ENCODE measurements at places on chromosomes 11 and 22.
A peak's percentile ranks its signal among the peaks of the same experiment; 100 is the strongest.

DNA sequence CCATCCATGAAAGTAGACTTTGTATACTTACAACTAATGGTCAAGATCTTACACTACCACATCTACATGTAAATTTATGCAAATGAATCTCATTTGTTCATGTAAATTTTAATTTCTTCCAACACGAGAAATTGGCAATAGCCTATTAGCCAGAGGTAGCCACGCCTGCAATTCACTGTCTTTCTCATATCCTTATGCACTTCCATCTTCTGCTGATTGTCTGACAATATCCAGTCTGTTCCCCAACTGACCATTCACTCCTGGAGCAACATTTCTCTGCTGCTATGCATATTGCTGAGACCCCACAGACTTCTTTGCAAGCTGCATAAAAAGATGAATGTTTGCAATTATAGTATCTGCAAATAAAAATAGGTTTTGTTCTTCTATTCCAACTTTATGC is 2.5 kb downstream of the NNMT start:
- no peak for DNase-seq

- DNase-seq, result no peak
Observed at GRCh38 chr22:49827853-49828598, at the start of gene BRD1. Gene BRD1, minus strand, starts transcription at chr22:49827873. Its CDS starts 3,556 bp downstream, at chr22:49824317.

- no peak for DNase-seq
Observed at GRCh38 chr22:38879108-38879729, 7.2 kb upstream of the CBX6 start.

GRCh38 chr22:36471341-36471821 is 10.1 kb downstream of the TXN2 start:
- DNase-seq, result no peak

DNA sequence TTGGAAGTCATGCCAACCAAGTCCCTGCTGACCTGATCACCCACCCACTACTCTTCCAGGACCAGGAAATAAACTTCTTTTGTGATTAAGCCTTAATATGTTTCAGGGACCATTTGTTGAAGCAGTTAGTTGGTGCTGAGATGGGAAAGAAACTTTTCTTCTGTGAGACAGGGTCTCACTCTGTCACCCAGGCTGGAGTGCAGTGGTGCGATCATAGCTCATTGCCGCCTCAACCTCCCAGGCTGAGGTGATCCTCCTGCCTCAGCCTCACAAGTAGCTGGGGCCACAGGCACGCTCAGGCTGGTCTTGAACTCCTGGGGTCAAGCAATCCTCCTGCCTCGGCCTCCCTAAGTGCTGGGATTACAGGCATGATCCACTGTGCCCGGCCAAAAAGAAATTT is 10.6 kb downstream of the SUSD2 start:
- DNase-seq, result no peak

GRCh38 chr11:10197091-10197490 is 96.9 kb downstream of the SBF2 start:
- no peak for DNase-seq

GRCh38 chr11:119298726-119299125 is 18.2 kb downstream of the MCAM start:
- no peak for DNase-seq

GRCh38 chr11:2140411-2141400 is 1.5 kb upstream of the IGF2 start:
- DNase-seq, result no peak

- DNase-seq, result no peak
Observed at GRCh38 chr11:111378861-111379601, at the start of gene POU2AF1. Gene POU2AF1, minus strand, starts transcription at chr11:111379275. Its CDS starts 98 bp downstream, at chr11:111379177.

- no peak for DNase-seq
Observed at GRCh38 chr11:23574149-23574548, 713.9 kb upstream of the CCDC179 start.

- no peak for DNase-seq
Observed at GRCh38 chr11:47375020-47375419, 3.3 kb downstream of the SPI1 start.

DNA sequence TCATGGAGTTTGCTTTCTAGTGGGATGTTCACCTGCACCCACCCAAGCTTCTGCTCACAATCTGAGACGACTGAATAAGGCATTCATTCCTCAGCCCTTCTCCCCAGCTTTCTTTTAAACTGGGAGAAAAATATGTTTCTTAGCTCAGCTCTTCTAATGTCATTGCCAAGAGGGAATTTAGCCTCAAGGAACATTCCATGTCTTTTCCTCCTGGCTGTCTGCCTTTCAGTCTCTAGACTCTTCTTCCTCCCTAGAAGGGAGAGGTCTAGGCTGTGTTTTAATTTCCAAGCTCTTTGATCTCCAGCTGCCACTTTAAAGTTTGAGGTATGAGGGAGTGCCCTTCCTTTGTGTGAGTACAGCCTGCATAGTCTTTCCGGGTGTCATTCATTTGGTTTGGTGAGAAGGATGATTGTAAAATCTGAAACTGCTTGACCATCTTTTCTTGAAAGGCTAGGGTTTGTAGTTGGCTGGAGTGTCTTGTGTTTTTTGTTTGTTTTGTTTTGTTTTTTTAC is 11.7 kb upstream of the HTATIP2 start:
- DNase-seq, result no peak

GRCh38 chr22:50620593-50621355 is 7.2 kb downstream of the ARSA start:
- peak; percentile 68 for DNase-seq

DNA sequence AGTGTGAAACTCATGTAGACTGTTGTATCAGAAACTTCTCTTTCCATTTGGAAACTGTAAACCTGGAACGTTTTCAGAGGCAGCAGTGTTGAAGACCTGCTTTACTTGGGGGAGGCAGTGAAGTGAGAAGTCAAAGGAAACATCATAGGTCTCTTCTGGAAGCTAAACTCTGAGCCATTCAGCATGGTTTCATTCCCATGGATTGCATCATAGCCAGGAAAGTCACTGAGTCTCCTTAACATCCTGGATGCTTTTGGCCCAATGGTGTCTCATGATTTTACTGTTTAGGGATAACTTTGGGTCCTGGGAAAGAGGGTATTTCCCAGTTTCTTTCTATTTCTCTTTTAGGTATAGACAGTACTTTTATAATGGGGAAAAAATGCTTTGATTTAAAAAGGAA is 153.2 kb upstream of the E2F8 start:
- no peak for DNase-seq

- DNase-seq, result no peak
Observed at GRCh38 chr22:41184679-41185078, 20.4 kb upstream of the L3MBTL2 start.

GRCh38 chr11:75023446-75024067 is 34.8 kb downstream of the NEU3 start:
- DNase-seq, result no peak

DNA sequence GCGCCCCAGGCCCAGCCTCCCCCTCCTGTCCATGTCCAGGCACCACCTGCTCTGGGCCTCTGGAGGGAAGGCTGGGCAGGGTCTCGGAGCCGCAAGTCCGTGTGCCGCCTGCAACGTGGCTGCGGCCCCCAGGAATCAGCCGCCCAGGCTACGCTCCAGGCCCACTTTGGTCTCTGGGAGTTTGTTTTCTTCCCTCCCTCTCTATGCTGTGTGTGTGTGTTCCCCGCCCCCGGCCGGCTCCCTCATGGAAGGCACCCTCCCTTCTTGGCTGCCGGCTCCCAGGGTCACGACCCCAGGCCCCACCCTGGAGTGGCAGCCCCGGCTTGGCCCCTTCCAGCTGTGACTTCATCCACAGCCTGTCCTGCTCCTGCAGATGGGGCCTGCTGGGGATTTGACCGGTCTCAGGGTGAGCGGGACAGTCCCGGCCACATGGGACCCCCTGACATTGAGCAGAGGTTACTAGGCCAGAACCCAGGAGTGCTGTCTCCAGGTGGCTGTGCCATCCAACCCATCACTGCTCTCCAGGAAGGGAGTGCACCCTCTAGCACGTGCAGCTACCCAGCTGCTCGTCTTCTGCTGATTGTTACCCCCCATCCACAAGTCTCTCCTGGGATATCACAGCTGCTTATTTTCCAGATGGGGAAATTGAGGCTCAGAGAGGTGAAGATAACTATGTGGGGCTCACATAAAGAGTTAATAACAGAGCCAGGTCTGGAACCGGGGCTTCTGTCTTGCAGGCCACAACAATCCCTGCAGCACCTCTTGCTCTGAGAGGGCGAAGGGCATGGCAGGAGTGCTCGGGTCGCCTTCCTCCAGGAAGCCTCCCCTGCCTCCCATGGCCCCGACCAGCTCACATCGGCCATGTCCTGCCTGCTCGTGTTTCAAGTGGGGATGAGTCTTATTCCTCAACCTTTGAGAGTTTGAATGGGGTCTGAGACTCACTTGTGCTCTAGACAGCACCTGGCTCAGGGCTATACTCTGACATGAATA is 2.8 kb upstream of the LIF start:
- DNase-seq, result no peak

- DNase-seq, result no peak
Observed at GRCh38 chr11:56396047-56396446, 16.4 kb upstream of the OR5AL1 start.

GRCh38 chr11:27720277-27720830 is 20.1 kb upstream of the BDNF start:
- no peak for DNase-seq

- DNase-seq, result no peak
Observed at GRCh38 chr22:45240104-45240809, 437 bp downstream of the KIAA0930 start.

- DNase-seq, result no peak
Observed at GRCh38 chr11:91239359-91239758, 985.3 kb upstream of the FAT3 start.

DNA sequence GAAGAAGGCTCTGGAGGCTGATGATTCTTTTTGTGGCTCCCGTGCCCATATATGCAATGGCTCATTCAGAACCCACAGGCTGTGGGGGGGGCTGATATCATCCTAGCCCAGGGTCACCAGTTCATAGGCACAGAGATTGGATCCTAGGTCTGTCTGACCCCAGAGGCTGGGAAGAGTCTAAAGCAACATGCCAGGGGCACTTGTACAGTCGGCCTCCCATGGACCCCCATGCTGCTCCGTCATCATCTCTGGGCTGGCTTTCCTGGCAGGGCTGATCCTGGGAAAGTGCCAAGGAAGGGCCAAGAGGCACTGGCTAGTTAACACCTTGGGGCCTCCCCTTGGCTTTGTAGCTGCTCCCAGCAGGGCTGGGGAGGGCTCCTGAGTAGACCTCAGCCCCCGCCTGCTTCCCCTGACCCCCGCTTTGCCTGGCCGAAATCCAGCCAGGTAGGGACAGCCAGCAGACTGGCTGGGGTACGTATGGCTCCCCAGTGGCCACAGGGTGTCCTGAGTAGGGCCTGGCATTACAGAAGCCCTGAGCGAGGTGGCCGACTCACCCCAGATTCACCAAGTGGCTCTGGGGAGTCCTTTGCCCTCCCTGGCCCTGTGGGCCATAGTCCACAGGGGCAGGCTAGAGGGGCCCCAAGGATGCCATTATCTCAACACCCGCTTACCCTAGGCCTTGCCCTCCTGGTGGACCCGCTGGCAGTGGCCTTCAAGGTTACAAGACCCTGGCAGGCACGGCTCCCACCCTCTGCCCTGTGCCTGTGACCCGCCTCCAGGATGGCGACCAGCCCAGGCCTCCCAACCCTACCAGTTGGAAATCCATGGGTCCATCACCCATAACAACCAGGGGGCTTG is 22.5 kb downstream of the FADS3 start:
- no peak for DNase-seq

DNA sequence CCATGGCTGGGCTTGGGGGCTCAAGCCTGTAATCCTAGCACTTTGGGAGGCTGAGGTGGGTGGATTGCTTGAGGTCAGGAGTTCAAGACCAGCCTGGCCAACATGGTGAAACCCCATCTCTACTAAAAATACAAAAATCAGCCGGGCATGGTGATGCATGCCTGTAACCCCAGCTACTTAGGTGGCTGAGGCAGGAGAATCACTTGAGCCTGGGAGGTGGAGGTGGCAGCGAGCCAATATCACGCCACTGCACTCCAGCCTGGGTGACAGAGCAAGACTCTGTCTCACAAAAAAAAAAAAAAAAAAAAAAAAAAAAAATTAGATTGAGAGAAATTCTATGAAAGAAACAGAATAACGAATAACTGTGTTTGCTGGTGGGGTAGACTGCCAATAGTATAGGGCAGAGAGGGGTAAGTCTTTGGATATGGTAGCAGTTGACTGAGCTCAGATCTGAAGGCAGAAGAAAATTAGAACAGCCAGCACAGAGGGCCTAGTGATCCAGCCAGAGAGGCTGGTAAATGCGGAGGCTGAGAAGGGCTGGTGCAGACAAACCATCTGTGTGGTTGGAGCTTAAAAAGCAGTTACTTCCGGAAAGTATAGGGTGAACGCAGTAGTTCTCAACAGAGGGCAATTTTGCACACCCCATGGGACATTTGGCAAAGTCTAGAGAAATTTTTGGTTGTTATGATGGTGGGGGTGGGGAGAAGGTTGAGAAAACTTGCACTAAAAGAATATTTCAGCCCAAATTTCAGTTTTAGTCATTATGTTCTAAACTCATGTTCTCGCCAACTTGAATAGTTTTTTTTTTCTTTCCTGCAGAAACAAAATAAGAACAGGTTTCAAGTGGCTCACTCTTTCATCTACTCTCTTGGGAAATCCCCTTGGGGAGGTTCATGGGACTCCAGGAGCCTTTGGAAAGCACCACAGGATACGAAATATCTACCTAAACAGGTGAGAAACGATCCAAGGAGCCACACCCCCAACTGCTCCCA is 1.6 kb upstream of the HORMAD2 start:
- DNase-seq, result no peak

DNA sequence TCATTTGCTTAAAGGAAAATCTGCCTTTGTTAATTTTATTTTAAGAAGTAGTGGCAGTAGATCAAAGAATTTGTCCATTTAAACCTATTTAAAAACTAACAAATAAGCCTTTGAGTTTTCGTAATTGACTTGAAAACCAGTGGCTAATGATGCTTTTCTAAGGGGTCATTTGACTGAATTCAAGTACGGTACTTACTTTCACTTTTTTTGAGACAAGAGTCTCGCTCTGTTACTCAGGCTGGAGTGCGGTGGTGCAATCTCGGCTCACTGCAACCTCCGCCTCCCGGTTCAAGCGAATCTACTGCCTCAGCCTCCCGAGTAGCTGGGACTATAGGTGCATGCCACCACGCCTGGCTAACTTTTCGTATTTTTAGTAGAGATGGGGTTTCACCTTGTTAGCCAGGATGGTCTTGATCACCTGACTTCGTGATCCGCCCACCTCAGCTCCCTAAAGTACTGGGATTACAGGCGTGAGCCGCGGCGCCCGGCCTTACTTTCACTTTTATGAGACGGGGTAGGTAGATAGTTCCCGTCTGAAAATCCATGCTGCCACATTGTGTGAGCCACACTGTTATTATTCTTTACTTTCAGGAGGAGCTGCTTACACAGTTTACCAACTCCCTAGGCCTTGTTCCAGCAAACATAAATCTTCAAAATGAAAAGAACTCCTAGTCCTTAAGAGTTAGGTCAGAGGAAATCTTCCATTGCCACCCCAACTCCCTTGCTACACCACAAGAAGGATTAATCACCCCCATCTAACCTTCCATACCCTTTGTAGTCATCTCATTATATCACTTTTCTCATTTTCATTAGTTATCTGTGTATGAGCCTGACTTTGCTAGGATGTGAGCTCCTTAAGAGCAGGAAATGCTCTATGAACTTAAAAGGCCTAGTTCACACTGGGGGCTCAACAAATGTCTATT is 926.6 kb upstream of the CCDC90B start:
- DNase-seq, result no peak

Data from NCI-H748 treated with DMSO at 0.1 percent for 48 hours (cell line).